ENCODE measurements at places on chromosomes 2 and 18.

DNA sequence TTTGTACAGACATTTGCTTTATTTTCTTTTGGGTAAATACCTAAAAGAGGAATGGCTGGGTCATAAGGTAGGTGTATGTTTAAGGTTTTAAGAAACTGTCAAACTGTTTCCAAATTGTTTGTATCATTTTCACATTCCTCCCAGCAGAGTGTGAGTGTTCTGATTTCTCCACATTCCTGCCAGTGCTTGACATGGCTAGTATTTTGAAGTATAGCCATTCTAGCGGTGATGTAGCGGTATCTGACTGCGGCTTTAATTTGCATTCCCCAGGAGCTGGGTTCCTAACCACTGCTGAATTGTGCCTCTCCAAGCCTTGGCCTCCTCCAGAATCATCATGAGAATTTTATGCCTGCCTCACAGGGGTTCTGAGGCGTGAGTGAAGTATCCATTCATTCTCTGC is 61.8 kb upstream of the ARL4C start:
- ATAC-seq = no peak

GRCh38 chr2:191018643-191019119 is 4.7 kb upstream of the STAT1 start:
- ATAC-seq = no peak

DNA sequence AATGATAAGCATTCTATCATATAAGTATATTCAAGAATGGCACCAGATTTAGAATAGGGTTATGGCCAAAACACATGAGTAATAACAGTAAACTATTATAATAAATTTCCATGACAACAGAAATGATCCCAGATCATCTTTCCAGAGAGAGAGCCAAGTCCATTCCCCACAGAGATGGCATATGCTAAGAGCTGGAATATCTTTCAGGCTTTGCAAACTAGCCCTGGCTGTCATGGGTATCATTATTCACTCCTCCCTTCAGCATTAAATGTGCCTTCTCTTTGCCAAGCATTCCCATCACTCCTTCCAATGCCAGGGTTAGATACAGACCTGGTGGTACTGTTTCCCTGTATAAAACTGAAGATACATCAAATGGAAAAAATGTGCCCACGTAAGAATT is 10.9 kb downstream of the FEZ2 start:
- ATAC-seq = no peak

GRCh38 chr2:44616667-44617155 is 255.0 kb downstream of the CAMKMT start:
- no peak for ATAC-seq

GRCh38 chr2:45622336-45623075 is 11.4 kb upstream of the SRBD1 start:
- no peak for ATAC-seq

- no peak for ATAC-seq
Measured at GRCh38 chr2:234967201-234967869, 15.5 kb downstream of the SH3BP4 start.

- no peak for ATAC-seq
Measured at GRCh38 chr2:102418421-102418961, 4.5 kb upstream of the IL18RAP start.

- no peak for ATAC-seq
Measured at GRCh38 chr18:40925071-40925541, 1029.9 kb upstream of the PIK3C3 start.

GRCh38 chr2:103365071-103365470 is 603.2 kb downstream of the TMEM182 start:
- ATAC-seq = no peak

DNA sequence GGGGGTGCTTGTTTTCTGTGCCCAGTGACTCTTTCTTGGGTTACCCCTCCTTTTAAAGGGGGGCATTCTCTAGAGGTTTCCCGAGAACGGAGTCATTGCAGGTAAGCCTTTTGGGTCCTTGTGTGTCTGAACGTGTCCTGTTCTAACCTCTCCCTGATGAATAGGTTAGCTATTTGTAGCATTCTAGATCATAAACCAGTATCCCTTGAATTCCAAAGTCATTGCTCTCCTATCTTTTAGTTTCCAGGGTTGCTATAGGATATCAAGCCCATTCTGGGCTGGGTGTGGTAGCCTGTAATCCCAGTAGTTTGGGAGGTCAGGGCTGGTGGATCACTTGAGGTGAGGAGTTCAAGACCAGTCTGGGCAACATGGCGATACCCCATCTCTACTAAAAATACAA is 65.9 kb upstream of the YWHAQ start:
- ATAC-seq = no peak

DNA sequence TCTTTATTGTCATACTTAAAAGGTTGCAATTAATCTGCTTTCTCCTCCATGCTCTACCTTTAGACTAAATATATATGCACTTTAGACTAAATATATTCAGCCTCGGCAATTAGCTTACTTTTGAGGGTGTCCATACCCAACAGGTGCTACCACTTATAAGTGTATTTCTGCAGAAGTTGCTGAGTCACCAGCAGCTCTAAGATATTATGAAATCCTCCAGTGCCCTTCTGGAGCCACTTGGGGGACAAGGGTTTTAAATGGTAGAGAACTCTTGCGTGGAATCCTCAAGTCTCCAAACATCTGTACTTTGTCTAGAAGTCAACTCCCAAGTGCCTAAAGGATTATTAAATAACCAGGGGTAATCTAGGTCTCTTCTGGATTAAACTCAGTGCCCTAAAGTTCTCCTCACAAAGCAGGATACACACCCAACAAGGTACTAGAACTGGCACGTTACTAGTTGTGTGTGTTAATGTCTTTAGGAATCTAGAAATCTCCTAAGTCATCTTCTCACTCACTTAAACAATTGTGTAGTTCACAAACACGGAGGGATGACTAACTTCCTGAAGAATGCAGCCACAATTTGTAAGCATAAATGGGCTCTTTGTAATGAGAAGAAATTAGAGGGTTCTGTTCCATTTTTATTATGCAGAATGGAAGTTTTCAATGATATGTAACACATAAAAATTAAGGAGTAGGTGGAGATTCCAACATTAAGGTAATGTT is 159.7 kb downstream of the CD226 start:
- no peak for ATAC-seq

All from esophagus mucosa (tissue), 1 donor.